ENCODE measurements at places on chromosomes 12 and 14.

DNA sequence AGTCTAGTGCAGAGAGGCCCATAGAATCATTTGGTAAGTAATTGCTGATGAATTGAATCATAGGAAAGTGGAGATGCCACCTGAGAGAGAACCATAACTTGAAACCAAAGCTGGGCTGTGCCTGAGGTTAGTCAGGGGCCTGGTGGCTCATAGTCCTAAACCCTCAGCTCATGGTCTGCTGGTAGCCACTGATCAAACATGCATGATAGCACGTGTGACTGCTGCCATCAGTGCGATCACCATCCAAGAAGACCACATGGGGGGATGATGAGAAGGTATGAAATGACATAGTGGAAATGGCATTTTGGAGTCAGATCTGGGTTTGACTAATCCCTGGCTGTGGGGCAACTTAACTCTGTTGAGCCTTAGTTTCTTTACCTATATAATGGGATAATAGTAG is 190.5 kb downstream of the CACNA1C start:
- DNase-seq = no peak

- no peak for DNase-seq
These were observed 22.8 kb downstream of the GNG2 start for GRCh38 chr14:51883232-51883631.

DNA sequence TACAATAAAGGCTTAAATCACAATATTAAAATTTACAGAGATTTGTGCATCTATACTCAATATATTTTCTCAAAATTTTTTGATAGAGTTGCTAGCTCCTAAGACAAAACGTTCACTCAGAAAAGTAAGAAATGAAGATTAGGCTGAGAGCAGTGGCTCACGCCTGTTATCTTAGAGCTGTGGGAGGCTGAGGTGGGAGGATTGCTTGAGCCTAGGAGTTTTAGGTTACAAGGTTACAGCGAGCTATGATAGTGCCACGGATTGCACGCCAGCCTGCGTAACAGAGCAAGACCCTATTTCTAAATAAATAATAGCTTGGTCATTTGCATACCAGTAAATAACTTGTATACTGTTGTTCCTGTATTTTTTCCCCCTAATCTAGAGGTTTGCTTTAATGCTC is 35.0 kb upstream of the CFL2 start:
- DNase-seq = no peak

DNA sequence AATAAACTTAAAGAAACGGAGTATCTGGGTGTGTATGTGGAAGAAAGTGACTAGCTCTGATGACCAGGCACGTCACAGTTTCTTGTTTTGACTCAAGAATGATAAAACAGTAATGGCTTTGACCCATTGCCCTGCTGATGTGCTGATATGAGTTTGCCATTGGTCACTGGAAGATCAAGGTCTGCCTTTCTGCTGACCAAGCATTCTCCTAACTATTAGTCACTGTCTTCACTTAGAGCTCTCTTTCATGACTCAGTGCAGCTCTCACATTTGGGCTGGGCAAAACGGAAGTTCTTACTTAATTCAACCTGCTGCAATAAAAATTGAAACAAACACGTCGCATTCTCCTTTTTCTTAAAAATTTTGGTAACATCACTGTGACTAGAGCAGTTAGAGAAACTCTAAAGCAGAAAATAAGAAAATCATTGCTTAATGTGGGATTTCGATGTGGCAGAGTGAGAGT is 366.7 kb downstream of the BTG1 start:
- DNase-seq = peak; percentile 35

DNA sequence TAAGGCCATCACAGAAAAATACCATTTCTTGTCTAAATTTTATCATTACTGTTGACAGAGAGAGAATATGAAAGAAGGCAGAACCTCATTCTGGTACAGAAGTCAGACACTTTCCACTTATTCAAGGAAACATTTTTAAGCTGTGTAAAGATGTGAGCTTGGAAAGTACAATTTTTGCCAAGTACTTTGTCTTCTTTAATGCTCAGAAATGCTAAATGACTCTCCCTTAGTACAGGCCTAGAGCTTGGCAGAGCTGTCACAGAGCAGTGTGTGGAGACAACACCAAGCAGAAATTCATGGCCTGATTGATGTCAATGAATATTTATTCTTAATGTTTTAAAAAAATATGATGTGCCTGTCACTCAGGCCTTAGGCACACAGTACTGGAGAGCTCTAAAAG is 20.7 kb downstream of the NT5DC3 start:
- DNase-seq = no peak

- peak; percentile 26 for DNase-seq
These were observed 55.4 kb downstream of the SAMD4A start for GRCh38 chr14:54622192-54622958.

GRCh38 chr12:5577741-5578140 is 145.8 kb downstream of the NTF3 start:
- DNase-seq = no peak

DNA sequence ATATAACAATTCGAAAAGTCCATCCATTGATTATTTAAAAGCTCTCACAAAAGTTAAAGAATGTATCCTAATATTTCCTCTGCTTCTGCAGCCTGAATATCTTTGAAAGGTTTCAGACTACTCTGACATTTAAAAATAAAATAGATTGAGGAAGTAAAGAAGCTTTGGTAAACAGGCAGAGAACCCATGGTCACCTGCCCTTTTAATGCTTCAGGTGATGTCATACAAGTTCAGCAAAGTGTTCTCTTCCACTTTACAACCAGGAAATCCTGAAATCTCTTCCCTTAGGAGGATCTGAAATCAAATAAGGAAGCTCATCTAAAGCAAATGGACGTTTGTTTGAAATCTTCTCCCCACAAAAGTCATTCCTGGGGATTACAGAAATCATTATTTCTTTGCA is 322.4 kb downstream of the PDZRN4 start:
- no peak for DNase-seq

- DNase-seq = no peak
These were observed 11.7 kb upstream of the MYL2 start for GRCh38 chr12:110932046-110932445.

- no peak for DNase-seq
These were observed 8.1 kb upstream of the MSI1 start for GRCh38 chr12:120376934-120377572.

DNA sequence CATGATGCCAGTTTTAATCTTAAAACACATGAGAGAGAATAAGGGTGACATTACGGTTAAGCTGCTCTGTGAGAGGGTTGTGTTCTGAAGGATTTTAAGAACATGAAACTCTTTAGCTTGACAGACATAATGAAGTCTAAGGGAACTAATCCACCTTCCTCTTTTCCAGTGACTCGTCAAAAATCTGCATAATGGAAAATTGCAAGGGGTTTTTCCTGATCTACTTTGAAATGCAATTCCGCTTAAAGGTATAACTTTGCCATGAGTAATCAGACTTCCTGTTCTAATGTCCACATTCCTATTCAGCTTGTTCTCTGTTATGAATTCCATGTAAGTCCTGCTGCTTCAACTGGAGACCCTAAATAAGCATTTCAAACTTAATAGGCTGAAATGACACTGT is at the start of gene ZNF705A:
Gene ZNF705A (plus strand): TSS at position 171 of the 400 bp plus-strand sequence. CDS start 15,611 bp downstream, outside the sequence.
- no peak for DNase-seq

DNA sequence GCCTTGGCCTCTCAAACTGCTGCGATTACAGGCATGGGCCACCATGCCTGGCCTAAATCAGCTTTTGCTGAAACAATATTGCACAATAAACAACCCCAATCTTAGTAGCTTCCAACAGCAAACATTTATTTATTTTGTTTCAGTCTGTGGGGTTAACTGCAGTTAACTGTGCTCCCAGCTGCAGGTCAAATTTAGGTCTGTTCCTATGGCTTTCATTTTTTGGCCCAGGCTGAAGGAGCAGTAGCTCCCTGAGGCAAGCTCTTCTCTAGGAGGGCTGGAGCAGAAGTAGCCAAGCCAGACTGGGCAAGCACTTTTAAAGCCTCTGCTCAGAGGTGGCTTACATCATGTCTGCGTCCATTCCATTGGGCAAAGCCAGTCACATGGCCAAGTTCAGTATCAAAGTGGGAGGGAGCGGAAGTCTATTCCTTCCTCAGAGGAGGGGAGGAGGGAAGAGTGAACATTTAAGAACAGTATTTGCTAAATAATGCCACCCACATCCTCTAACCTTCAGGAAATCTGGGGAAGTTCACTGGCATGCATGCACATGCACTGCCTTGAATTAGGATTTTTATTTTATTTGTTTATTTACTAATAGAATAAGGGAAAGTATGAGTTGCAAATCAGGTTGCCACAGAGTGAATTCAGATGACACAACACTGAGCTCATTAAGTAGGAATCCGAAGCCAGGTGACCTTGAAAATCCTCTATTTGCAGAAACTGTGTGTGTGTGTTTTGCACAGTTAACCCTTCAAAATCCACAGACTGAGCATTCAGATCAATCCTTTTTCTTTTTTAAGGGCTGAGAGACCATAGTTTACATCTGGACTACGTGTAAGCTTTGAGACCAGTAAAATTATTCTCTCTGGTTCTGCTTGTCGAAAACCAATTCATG is 122.0 kb upstream of the SEL1L start:
- no peak for DNase-seq

GRCh38 chr12:46131732-46132469 is 136.9 kb downstream of the SLC38A1 start:
- DNase-seq = no peak

- DNase-seq = no peak
These were observed 23.6 kb downstream of the RHOF start for GRCh38 chr12:121769831-121770301.
